ENCODE measurements at places on chromosomes 4 and X. TPM values are rescaled to one million over a fixed set of nuclear protein-coding genes. Genes with fewer than 3 reads are reported as not detected.

MMRN1 gene
- not detected for total RNA-seq

SORBS2 gene
- total RNA-seq = 9.2 TPM

GRCh38 chr4:54127660-54128059, 27.7 kb downstream of the GSX2 start:
- H3K36me3 ChIP-seq = peaks cover 4% of the 10 kb centered on the region
- H3K27ac ChIP-seq = no peak overlapping the region
- no peaks in the 10 kb centered on the region for H3K4me1 ChIP-seq
- H3K27me3 ChIP-seq = peaks cover 2% of the 10 kb centered on the region
- DNase-seq = no peak

DNA sequence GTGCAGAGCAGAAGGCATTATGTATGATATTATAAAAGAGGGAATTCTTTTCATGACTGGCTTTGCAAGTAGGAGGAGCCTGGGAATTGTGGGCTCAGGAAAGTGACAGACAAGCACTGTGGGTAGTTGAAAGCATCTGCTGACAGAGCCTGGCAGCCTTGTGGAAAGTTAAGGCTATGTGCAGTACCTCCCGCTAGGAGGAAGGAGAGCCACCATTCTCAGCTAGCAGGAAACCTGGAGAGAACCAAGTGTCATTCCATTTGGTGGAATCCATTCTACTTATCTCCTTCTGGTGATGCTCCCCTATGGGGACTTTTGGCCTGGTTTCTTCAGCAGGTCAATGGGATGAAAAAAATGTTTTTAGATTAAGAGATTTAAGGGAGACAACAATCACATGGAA, 81.8 kb downstream of the ASB9 start:
- no peaks in the 10 kb centered on the region for H3K4me1 ChIP-seq
- DNase-seq = no peak
- no peaks in the 10 kb centered on the region for H3K36me3 ChIP-seq
- no peak overlapping the region for H3K27ac ChIP-seq
- H3K4me3 ChIP-seq = no peak overlapping the region

GRCh38 chr4:12975511-12975910, 508.6 kb downstream of the RAB28 start:
- peaks cover 2% of the 10 kb centered on the region for H3K27me3 ChIP-seq
- H3K4me3 ChIP-seq = no peak overlapping the region
- DNase-seq = no peak
- H3K36me3 ChIP-seq = no peaks in the 10 kb centered on the region
- H3K27ac ChIP-seq = no peak overlapping the region

ASB9 gene
- total RNA-seq = 1.3 TPM

- peak within 1 kb of the TSS; percentile 98 for H3K27ac ChIP-seq
- peak within 1 kb of the TSS; percentile 95 for H3K4me3 ChIP-seq
- no peaks in the 10 kb centered on the region for H3K36me3 ChIP-seq
- peaks cover 61% of the 10 kb centered on the region for H3K4me1 ChIP-seq
These were observed at the start of gene MAD2L1 for GRCh38 chr4:120066517-120067340. Gene MAD2L1 (minus strand): TSS chr4:120066848. CDS start chr4:120066734, 114 bp downstream.

- H3K27ac ChIP-seq = peak overlapping the region; percentile 43
- no peak for DNase-seq
- H3K27me3 ChIP-seq = no peaks in the 10 kb centered on the region
These were observed 49.8 kb downstream of the TMEM144 start for GRCh38 chr4:158259955-158260575.

DNA sequence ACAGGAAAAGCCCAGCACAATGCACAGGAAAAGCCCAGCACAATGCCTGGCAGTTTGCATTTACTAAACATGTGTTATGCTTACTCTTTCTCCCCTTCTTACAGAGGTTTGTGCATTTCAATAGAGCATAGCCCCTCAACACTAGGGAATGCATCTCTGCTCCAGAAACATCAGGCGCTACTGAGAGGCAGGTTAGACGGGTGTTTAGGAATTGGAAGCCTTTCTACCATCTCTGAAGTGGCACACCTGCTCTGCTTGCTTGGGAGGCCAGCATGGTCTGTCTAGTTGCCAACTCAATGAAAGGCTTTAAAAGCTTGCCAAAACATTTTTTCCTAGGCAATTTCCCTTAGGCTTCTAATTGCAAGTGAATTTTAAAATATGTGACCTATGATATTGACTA, 55.7 kb downstream of the GRID2 start:
- DNase-seq = no peak
- H3K27me3 ChIP-seq = no peaks in the 10 kb centered on the region
- peaks cover 4% of the 10 kb centered on the region for H3K4me1 ChIP-seq
- no peak overlapping the region for H3K4me3 ChIP-seq
- no peak overlapping the region for H3K27ac ChIP-seq

- no peak for DNase-seq
- H3K4me1 ChIP-seq = no peaks in the 10 kb centered on the region
- H3K36me3 ChIP-seq = no peaks in the 10 kb centered on the region
- H3K27me3 ChIP-seq = no peaks in the 10 kb centered on the region
- H3K4me3 ChIP-seq = no peak overlapping the region
- no peak overlapping the region for H3K27ac ChIP-seq
These were observed 57.2 kb upstream of the RAB9B start for GRCh38 chrX:103889216-103889615.

GTPBP6 gene
- 67.1 TPM for total RNA-seq

IL13RA2 gene
- 0.74 TPM for total RNA-seq

DNA sequence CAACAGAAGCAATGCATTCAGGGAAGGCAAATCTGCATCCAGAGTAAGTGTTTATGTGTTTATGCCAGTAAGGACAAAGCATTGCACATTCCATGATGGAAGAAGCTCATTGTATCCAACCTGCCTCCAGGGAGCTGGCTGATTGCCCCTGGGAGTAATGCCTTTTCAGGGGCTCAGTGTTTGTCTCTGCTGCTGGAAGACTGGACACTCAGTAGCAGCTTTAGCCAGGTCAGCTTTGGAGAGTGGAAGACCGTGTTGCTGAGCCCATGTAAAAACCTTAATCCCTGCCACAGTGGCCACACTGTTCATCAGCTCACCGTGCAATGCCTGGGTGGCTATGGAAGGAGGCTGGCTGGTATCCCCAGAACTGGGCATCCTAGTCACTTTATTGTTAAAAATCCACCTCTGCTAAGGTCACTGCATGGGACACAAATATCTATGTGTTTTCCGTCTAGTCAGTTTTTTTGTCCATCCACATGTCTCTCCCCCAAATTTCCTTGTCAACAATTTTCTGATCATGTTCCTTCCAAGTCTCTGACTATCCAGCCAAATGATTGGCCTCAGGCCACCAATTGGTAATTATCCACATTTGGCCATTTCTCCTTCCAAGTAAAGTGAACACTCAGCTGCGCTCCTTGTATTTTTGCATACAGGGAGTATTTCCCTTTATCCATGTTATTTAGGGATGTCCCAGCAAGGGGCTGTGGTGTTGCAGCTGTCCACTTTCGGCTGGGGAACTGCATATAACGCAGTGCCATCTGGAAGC, 2044.5 kb upstream of the AGA start:
- DNase-seq = no peak
- no peaks in the 10 kb centered on the region for H3K36me3 ChIP-seq
- no peaks in the 10 kb centered on the region for H3K4me1 ChIP-seq
- H3K4me3 ChIP-seq = no peak overlapping the region
- no peak overlapping the region for H3K27ac ChIP-seq
- no peaks in the 10 kb centered on the region for H3K27me3 ChIP-seq

DNA sequence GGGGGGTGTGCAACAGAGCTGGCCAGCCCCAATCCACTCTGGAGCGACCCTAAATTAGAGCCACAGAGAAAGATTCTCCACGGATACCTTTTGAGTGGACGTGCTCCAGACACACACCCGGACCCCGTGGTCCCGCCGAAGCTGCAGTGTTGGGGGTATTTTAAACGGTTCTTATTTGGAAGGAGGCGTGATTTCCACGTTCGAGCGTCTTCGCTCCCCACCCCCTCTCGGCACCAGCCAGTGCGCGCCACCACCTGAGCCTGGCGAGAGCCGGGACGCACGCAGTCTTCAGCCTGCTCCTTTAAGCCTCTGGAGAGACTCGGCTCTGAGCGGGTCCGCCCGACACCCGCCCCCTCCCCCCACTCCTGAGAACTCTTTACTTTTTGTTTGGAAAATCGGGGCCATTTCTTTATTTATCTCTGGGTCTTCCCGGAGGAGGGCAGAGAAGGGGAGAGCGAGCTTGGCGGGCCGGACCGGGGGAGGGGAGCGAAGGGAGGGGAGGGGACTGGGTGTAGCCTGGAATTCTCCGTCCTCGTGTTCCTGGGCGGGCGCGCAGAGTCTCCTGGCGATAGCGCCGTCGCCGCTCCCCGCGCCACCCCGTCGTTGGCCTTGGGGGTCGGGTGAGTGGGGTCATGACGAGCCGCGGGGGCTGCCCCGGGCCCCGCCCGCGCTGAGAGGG, 668 bp upstream of the PTCHD1 start:
- no peaks in the 10 kb centered on the region for H3K36me3 ChIP-seq
- H3K4me3 ChIP-seq = peak overlapping the region; percentile 81
- peaks cover 33% of the 10 kb centered on the region for H3K4me1 ChIP-seq
- H3K27ac ChIP-seq = peak overlapping the region; percentile 71
- DNase-seq = no peak

FRMPD3 gene
- total RNA-seq = 0.29 TPM

PPBP gene
- not detected for total RNA-seq

LRPAP1 gene
- total RNA-seq = 118 TPM
